ENCODE measurements at places on chromosomes 12 and 14.

DNA sequence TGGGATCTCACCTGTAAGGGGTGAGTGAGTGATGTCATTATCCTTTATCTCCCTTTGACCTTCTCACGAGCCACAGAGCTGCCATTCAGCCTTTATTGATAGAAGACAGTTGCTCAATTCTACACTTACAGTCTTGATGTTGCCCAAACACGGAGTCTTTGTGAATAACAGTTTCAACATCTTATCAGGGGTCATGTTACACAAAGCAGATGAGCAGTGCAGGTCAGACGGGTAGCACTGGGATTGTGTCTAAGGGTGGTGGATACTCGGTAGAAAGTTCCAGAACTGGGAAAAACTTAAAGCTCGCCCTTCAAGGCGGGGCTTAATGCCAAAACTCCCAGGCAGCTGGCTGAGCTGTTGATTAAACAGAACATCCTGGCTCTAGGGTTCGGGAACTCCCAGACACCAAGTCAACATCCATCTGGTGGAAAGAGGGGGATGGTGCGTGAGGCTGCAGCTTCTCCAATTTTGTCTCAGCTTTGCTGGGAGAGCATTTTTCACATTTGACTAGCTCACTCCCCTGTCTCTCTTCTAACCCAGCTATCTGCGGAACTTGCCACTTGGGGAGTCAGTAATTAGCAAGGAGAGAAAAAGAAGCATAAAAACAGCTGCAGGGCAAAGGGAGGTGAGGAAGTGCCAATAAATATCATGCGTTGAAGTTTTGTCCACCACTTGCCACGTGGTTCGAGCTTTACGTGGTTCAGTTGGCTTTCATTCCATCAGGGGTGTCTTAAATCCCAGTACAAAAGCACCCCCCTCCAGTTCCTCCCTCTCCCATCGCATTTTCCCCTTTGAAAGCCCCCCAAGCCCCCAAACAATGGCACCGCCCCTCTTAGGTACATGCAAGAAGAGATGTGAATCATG, 31.0 kb downstream of the FOXN4 start:
- DNase-seq: no peak

GRCh38 chr12:118098401-118098800, 5.4 kb downstream of the VSIG10 start:
- no peak for DNase-seq

- no peak for DNase-seq
Observed at GRCh38 chr14:68670359-68670715, 122.5 kb downstream of the ZFP36L1 start.

GRCh38 chr12:1291601-1292332, 300.7 kb downstream of the ERC1 start:
- DNase-seq: no peak

- peak; percentile 52 for DNase-seq
Observed at GRCh38 chr12:52171950-52172512, 19.8 kb downstream of the KRT80 start.

DNA sequence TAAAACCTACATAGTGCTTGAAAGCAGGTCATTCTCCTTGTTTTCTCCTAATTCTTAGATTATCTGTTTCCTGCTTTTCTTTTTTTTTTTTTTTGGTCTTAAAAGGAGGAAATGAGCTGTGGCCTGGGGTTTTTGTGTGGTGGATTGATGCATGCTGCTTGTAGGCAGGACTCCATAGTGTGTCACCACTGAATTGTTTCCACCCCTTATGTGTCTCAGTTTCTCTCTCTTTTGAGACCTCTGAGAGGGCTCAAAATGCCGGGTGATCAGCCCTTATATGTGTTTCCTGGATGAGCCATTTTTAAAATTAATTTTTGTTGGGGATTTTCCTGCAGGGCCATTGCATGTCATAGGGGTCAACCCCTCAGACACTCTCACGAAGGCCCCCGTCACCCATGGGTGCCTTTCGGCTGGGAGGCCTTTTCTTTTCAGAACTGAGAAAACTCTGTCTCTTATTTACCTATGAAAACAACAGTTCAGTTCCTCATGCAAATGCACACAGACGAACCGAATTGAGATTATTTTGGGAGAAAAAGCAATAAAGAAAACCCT, 32.0 kb upstream of the LRRK2 start:
- DNase-seq: no peak

GRCh38 chr12:104699489-104700190, 242.9 kb downstream of the CHST11 start:
- no peak for DNase-seq

DNA sequence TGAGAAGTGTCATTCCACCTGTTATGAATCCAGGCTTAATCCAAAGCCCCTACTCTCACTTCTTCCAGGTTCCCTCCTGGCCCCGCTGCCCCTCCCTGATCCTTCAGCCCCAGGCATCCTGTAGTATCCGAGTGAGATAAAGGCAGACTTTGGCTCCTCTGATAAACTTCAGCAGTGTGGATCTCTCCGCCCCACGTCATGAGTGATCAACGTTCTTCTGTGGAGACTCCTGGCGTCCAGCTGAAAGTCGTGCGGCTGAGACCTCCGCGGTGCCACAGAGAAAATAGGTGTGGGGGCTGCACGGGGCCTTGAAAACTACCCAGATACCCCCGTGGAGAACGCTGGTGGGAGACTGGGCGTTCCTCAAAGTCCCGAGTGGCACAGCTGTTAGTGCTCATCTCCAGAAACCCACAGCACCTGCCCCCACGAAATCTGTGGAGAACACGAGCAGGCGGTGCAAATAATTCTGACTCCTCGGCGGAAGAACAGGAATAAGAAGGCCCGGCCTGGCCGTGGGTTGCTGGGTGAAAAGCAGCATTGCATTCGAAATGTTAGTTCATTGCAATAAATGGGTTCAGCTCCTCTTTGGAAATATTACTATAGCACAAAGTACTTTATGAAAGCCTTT, 180.0 kb upstream of the RGS6 start:
- DNase-seq: no peak

DNA sequence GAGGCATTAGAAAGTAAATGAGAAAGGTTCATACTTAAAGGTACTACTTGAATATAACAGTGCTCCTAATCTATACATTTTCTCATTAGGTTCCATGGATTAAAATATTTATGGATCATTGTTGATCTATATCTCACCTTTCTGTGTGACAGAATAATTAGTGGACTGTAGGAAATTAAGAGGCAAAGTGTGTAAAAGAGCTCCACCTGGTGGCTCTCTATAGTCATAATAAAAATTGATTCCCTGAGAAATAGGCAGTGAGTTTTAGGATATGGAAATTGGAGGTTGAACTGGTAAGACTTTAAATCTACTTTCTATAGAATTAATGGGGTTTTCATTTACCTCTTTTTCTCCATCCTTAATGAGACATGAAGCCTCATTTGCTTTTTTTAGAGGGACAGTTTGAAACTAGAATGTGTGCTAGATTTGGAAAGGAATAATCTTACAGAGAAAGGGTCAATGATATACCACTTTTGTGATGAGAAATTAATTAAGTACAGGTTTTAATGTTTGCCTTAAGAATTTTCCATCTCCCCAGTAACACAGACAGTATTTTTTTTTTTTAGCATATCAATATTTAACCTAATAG, 11.8 kb upstream of the DERA start:
- DNase-seq: peak; percentile 36

GRCh38 chr12:45477526-45477925, 252.0 kb upstream of the ARID2 start:
- DNase-seq: no peak

DNA sequence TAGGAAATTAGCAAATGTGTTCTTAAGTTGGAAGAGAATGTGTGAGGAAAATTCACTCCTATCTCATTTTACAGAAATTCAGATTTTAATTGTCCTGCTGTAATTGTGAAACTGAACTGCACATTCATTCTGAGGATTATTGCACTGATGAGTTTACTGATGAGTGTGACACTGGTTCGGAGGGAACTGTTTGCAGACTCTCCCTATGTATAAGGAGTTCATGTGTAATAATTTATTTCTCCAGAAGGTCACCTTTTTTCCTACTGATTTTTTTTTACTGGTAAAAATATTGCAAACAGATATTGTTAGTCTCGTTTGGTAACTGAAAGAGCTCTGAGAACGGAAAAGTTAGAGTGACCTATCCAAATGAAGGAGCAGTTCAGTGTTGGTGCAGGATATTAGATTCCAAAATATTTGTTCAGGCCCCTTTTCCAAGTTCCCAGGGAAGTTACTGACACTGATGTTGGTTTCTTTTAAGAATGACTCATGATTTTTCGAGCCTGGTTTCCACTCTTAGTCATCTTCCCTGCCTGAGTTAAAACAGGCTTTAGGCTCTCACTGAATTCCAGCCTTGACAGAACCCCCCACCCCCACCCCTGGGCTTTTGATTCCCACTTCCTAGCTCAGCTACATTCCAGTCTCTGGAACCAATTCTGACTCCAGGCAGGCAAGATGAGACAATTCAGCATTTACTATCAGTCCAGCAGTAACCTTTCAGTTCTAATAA, 18.4 kb downstream of the ANO6 start:
- no peak for DNase-seq

DNA sequence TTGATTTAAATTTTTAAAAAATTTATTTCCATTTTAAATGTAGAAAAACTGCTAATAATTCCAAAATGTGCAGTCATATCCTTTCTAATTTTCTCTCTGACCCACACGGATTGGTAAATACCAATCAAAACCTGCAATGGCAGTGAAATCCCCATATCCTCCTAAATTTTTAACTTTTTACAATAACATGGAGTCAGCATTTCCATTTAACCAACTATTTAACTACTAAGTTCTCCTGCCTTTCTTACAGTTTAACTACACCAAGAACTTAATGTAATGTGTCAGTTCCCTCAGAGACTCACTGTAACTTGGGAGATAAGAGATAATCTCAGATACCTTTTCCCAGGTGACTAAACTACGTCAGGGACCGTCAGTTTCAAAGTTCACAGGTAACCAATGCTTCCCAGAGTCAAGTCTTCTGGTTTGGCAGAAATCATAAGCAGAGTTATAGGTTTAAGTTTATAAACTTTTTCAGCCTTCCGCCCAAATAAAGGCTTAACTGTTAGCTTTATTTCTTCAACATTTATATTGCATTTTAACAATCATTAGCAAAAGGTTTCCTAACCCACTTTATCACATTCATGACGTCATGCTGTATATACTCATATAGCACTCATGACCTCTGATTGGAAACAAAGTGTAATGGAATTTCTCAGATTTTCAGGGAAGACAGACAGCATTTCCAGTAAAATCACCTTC, 7.6 kb downstream of the KRAS start:
- no peak for DNase-seq

DNA sequence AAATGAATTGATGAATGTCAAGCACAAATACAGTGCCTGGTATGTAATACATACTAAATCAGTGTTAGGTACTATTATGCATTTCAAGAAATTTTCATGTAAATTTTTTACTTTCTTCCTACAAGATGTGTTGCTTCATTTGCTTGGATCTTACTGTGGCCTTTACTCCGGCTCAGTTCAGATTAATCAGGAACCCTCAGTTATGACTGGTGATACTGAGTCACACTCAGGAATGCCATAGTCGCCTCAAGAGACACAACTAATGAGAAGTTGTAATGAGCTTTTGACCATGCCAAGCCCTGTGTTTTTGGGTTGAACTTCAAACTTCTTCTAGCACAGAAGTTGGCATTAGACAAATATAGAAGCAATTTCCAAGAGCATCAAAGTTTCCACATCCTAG, 96.0 kb downstream of the TGFB3 start:
- DNase-seq: no peak

DNA sequence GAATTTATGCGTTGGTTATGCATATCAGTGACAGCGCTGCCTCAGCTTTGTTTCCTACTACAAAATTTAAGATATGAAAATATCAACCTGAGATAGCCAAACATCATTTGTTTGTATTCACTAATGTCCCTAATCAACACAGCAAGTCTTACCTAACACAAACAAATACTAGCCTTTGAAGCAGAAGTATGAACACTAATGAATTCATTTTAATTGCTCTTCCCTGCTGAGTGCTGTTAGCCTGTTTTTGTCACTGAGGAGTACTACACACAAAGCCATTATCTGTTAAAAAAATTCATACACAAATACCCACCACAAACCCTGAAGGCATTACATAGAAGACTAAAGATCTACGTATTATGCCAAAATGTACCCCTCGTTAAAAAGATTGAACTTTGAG, 150.8 kb downstream of the HELB start:
- DNase-seq: peak; percentile 83

DNA sequence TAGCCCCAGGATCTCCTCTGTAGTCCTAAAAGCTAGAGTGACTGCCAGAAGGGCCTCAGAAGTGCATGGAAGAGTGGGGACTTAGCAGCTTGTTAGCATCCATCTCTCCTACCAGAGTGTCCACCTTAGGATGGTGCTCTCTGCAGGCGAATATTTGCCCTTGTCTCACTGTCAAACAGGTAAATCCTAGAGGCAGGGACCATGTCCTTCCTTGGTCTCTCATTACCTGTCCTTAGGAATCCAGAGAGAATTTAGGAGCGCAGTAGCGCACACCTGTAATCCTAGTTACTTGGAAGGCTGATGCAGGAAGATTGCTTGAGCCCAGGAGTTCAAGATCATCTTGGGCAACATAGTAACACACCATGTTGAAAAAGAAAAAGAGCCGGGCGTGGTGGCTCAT, 21.4 kb downstream of the AGAP2 start:
- no peak for DNase-seq
